ENCODE measurements at places on chromosomes 7 and 10.

DNA sequence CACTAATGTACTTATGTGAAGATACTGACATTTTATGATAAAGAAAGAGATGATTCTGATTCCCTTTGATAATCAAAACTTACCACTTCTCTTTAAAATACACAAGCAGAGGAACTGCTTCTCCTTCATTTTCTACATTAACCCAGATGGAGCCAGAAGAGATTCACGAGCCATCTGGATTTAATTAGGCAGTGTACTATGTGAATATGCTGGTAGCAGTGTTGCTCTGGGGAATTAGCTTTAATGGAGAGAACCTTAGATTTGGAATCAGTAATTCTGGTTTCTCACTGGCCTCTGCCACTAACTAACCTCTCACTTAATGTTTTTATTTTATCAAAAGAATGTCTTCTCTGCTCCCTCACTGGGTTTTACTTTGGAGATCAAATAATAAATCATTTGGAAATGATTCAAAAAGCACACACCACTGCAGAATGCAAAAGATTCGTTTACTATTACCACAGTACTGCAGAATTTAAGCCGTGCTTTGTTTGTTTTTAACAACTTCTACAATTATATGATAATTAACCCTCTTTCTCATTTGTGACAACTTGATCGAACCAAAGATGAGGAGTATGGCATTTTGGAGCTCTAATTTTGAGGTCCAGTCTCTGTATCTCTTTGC is 77.5 kb upstream of the PHYHIPL start:
- no peak for DNase-seq

DNA sequence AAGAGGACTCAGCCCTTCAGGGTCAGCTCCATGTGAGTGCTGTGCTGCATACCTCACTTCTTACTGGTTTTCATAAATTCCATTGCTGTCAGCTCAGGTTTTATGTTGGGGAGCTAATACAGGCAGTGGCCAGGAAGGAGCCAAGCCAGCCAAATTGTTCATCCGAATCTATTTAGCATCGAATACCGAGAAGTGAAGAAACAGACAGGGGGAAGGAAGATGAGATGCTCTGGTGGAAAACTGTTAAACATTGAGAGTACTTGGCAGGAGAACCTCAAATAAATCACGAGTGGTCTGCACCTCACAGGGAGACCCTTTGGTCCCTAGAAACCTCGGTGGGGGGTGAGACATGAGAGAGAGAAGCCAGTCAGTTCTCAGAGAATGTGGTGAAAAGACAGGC is 196.0 kb upstream of the TMEM72 start:
- DNase-seq: no peak

DNA sequence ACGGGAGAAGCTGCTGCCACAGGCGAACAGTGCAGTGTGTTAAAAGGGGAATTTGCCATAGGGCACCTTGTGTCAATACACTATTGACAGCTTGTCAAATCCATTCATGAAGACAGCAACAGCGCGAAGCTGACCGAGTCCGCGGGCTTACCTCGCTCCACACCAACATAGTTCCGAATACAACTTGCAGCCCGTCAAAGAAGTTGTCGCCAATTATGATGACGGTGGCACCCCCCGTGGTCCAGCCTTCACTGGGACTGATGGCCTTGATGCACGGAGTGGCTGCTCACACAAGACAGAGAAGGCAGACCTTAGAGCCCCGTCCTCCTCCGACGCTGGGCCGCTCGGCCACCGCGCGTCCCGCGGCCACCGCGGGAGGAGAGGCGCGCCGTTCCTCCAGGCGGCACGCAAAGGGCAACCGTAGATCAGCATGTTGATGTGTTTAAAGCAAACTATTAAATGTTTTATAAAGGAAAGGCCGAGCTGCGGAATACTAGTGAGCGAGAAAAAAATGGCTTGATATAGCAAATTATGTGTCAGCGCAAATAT is 96.4 kb downstream of the EBF3 start:
- no peak for DNase-seq

DNA sequence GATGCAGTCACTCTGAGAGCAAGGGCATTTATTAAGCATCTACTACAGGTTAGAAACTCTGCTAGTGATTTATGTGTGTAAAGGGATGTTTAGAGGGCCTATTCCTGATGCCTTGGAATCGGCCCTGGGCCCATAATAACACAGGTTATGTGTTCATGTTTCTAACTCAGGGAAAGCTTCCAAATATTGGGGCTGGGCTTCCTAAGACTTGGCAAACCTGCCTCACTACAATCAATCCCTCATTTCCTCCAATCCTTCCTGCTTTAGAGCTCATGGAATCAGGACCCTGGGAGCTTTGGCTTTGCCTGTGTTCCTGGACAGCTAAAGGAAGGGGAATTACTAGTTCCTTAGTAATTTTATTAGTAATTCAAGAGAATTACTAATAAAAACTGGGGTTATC is 148.8 kb downstream of the HIBADH start:
- no peak for DNase-seq

GRCh38 chr7:135414208-135414607 is 95.7 kb downstream of the CNOT4 start:
- no peak for DNase-seq
